Fibroblast of the conjunctiva (primary cell): ENCODE measurements at places on chromosomes 6 and 20.

GRCh38 chr6:122719176-122719575 lies 60.3 kb upstream of the FABP7 start:
- DNase-seq = no peak

DNA sequence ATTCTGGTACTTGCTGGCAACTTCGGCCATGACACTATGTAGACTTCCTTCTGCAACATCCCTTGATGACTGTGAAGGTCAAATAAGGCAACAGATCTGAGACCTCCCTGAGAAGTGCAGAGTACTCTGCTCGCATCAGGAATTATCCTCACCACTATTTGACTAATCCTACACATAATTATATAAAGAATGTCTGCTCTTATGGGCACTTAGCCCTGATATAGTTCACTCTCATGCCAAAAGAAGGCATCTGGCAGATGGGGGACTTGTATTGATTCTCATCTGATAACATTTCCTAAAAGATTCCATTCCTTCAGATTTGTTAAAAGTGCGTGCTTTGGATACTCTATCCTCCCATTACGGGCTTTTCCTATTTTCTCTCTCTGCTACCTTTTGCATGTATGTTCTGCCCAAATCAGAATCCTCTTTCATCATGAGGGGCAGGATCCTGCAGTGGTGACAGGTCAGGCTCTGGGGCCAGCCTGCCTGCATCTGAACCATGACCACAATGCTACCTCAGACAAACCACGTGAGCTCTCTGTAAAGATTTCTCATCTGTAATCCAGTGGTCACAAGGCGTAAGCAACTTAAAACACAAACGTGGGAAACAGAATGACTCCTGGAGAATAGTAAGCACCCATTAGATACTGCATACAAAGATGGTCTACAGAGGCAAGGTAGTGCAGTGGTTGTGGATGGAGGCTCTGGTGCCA lies 134.0 kb downstream of the GJA10 start:
- no peak for DNase-seq

- DNase-seq = no peak
Measured at GRCh38 chr20:58303547-58303946, 6.0 kb upstream of the RAB22A start.

DNA sequence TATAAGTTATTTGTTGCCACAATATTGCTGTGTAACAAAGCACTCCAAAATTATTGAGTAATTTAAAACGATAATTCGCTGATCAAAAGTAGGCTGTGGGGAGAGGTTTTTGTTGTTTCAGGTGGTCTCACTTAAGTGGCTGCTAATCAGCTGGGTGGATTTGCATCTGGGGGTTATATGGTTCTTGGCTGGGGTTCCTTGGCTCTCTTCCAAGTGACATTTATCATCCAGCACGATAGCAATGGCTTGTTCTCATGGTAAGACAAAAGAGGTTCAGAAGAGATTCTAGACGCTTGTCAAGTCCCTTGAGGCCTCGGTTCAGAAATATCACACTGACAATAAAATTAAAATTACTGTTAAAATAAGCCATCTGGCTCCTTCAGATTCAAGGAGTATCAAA lies 1648.8 kb downstream of the GRIK2 start:
- no peak for DNase-seq

DNA sequence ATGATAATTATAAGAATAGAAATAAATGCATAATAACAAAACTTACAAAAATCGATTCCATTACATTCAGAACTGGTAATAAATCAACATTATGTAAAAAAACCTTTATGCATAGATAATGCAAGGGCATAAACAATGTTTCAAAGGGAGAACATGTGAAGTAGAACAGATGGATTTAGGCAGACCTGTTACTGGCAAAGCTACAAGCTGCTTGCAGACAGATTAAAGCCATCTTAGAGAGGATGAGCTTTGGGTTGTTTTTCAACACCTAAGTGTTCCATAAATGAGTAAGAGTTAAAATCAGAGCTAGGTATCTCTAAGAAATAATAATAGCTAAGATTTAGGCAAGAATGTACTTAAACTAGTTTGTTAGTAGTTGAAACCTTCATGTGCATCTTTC lies 37.2 kb downstream of the SNAP25 start:
- DNase-seq = no peak

GRCh38 chr20:47429409-47429808 lies 72.3 kb upstream of the NCOA3 start:
- DNase-seq = no peak
